ENCODE measurements at places on chromosomes 7 and 10.
A peak's percentile ranks its signal among the peaks of the same experiment; 100 is the strongest.

DNA sequence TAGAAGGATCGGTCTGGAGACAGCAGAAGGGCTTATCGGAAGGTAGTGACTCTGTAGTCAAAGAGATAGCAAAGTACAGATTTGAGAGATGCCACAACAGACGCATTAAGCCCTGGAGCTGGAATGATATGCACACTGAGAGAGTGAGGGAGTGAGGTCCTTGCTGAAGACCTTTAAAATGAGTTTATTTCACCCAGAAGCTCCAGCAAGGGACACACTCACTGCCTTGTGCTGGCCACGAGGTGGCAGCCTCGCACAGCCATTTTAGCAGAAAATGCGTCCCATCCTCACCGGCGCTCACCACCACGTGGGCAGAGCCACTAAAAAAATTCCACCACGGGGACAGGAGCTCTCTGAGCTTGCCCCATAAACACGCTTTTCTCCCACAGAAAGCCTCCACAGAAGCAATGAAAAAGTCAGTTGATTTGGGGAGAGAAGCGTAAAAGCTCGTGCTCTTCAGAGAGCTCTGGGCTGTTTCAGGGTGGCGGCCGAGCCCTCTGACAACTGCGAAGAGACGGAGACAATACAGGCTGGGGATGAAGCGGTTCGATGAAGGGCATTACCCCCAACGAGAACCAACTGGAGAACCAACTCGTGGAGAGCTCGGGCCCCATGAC lies 163.0 kb upstream of the KLF14 start:
- no peak for DNase-seq

GRCh38 chr7:144379776-144380384 lies 23.6 kb downstream of the NOBOX start:
- DNase-seq = no peak

- no peak for DNase-seq
Measured at GRCh38 chr7:131322061-131322460, 5.6 kb upstream of the MKLN1 start.

DNA sequence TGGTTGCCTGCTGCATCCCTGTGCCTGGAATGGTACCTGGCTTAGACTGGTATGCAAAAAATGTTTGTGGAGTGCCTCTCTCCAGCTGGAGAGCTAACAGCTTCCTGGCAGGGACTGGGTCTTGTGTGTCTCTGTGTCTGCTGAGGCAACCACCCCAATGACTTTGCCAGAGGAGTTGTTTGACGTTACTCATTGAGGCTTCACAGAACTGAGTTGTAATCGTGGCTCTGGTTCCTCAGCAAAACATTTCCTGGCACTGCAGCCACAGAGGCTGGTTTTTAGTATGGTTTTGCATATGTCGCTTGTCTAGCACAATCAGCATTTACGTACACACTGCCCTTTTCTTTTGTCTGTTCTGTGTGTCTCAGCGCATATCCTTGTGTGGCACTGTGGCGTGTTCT lies 7.5 kb downstream of the ZNF282 start:
- no peak for DNase-seq

DNA sequence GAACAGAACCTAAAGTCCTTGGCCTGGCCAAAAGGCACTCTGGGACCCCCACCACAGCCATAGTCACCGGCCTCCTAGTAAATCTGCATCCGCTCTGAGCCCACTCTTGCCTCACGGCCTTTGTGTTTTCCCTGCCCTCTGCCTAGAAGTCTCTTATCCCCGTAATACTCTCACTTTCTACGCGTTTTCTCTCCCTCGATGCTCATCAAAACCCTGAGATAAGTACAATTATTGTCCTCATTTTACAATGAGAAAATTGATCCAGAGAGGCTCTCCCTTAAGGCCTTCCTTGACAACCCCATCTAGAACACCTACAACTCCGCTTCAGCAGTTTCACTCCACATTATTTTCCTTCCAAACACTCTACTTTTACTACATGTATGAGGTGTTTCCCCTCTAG lies 1.5 kb upstream of the SFXN4 start:
- DNase-seq = no peak

DNA sequence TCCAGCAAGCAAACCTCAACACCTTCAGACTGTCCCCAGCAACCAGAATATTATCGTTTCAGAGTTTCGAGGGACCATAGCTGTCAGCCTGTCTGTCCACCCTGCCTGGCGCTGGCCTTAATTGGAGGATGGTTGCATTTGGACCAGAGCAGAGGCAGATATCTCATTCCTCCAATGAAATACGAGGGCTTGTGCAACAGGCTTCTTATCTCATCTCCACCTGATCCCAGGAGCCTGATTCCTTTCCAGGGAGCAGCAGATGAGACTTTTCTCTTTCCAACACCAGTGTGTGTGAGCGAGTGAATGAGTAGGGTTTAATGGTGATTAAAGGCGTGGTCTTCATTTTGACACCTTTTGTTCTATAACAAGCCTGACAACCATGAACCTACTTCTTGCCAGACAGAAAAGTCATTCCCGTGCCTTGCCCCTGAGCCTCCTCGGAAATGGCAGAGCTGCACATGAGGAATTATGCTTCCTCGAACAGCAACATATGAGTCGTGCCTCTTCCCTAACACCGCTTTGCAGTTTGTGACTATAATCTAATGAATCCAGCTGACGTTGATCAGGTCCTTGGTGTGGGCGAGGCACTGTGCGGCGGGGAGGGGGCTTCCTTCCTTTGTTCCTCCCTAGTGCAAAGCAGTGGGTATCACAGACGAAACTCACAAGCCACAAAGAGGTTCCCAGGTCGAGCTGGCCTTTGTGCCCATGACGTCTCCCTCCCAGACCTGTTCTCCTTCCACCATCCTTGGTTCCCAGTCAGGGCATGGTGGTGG lies 147.4 kb downstream of the CUX1 start:
- no peak for DNase-seq

GRCh38 chr10:95447685-95448084 lies 113.5 kb downstream of the SORBS1 start:
- no peak for DNase-seq

DNA sequence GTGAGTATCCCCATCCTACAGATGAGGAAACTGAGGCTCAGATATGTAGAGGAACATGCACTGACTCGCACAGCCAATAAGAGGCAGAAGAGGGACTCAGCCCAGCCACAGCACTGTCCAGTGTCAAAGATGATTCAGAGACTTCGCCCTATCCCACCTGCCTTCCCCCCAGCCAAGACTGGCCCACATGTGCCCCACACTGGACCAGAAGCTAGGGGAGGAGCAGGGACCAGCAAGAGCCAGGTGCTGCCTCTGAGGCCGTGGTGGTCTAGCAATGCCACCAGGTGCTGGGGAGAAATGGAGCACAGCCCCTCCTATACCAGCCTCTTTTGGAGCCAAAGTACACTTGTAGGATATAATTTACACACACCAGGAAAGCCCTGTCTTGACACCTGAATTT lies 22.3 kb downstream of the GRID1 start:
- no peak for DNase-seq

DNA sequence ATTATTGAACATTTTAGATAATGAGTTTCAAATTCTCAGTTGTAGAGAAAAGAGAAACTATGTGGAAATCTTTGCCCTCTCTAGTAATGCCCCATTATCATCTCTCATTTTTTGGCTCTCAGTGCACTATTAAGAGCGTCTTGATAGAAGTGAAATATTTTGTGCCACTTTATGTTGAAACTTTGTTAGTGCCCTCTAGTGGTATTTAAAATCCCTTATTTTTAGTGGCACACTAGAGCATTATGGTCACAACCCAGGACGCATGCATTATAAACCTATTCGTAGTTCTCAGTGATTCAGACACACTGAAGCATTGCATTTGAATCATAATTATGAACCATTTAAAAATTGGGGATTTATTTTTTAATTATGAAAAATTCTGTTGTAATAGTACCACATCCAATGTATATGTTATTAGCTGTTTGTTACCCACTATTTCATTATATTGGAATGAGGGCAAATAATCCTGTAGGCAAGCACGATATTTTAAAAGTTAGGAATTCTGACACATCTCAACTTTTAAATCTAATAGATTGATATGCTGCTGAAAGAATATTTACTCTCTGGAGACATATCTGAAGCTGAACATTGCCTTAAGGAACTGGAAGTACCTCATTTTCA lies 21.9 kb downstream of the PDCD4 start:
- DNase-seq = peak; percentile 27

- DNase-seq = peak; percentile 68
Measured at GRCh38 chr10:84265418-84265817, 20.6 kb downstream of the RGR start.

DNA sequence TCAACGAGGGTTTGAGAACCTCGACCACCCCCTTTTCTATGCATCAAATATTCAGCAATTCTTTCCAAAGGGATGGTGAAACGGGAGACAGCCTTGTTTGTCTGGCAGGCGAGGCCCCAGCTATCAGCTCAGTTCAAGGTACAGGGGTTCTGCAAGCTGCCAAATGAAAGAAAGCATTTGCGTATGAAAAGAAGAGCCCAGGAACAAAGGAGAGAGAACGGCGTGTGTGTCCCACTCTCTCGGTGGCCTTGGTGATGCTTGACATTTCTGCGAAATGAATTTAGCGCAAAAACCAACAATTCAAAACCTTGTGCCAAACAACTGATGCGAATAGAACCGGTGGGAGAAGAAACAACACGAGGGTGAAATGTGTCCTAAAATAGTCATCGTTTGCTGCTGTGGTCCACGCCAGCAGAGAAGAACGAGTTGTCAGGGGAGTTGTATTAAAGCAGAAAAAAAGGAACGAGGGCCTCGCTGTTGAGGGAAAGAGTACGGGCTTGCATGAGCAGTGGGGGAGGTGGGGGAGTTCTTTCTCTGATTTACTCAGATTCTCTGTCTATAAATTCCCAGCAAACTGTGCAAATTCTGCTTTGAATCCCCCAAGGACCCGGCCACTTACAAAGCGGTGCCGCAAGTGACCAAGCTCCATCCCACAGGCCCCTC lies 97.7 kb downstream of the TMEM130 start:
- DNase-seq = no peak

- DNase-seq = no peak
Measured at GRCh38 chr10:33492701-33493345, 158.4 kb upstream of the NRP1 start.

DNA sequence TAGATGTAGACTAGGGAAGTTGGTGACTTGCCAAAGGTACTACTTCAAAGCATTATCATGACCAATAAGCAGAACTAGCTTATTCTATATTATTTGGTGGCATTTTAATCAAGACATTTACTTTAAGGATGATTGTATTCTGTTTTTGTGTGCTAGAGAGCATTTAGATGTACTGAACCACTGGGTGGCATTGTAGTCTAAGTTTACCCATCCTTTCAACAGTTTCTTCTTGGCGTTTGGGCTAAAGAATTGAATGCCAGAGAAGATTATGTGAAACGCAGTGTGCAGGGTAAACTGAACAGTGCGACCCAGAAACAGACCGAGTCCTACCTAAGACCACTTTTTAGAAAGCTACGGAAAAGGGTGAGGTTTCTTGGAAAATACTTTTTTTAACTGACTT lies 26.8 kb downstream of the PRPF18 start:
- no peak for DNase-seq

DNA sequence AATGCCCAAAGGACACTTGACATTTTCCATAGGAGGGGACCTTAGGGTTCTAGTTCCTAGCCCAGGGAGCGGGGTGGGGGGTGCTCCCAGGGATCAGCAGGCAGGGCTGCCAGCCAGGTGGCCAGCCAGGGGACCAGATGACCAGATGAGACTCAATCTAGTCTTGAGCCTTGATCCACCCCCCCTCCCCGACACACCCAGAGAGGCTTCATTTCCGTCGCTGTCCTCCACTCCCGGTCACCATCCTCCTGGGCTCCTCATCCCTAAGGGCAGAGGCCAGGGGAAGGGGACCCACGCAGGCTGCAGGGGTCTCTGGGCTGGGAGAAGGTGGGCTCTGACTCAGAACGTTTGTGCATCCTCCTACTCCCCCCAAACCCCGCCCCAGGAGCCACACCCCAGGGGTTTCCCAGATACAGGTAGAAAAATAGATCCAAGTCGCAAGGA lies 1.0 kb downstream of the STX1A start:
- DNase-seq = no peak

DNA sequence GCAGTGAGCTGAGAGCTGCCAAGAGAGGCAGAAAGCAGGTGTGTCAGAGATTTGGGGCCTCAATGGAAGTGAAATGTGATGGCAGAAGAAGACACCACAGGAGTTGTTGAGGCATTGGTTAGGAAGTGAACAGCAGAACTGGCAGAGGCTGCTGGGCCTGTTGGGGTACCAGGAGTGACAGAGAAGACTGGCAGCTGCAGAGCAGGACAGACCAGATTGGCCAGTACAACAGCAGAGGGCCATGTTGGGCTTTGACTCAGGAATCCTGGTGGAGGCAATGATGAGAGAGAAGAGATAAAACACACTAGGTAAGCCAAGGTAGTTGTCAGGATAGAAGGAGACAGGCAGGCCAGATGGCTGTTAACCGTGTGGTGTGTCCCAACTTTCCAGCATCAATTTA lies 19.9 kb upstream of the HERPUD2 start:
- no peak for DNase-seq

DNA sequence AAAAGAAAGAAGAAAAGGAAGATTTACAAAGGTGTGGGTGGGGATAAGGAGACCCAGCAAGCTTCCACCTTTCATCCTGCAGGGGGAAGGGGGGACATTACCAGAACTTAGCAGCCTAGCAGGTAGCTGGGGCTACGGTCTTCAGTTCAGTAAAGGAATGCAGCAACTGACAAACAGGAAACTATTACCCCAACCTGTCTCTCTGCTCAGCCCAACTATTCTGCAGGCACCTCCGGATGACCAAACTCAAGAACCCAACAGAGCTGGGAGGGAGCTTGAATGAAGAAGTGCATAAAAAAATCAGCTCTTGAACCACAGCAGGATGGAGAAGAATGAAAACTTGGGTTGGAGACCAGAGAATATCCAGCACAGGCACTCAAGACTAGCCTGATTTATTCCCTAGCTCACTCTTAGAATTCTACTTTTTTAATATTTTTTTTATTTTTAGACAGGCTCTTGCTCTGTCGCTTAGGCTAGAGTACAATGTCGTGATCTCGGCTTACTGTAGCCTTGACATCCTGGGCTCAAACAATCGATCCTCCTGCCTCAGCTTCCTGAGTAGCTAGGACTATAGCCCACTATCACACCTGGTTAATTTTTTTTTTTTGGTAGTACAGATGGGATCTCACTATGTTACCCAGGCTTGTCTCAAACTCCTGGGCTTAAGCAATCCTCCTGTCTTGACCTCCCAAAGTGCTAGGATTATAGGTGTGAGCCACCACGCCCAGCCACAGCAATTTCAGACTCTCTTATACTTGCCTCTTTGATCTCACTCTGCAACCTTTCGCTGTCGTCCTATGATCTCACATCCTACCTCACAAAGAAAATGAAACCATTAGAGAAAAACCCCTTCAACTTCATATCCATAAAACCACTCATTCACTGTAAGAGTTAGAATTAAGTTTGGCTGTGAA lies 18.5 kb upstream of the C10orf67 start:
- DNase-seq = no peak

- DNase-seq = no peak
Measured at GRCh38 chr7:117163101-117163500, 159.8 kb downstream of the WNT2 start.

Measured in DMS153 (cell line).